ENCODE measurements at places on chromosomes 4 and X.

DNA sequence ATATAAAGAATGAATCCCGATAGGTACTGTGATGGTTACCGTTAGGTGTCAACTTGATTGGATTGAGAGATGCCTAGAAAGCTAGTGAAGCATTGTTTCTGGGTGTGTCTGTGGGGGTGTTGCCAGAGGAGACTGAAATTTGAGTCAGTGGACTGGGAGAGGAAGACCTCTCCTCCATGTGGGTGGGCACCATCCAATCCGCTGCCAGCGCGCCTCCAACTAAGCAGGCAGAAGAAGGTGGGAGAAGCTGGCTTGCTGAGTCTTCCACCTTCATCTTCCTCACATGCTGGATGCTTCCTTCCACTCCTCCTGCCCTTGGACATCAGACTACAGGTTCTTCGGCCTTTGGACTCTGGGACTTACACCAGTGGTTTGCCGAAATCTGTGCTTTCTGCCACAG is 40.1 kb downstream of the WFS1 start:
- DNase-seq, result no peak

- DNase-seq, result peak; percentile 88
Measured at GRCh38 chr4:186936496-186937375, 213.1 kb upstream of the FAT1 start.

GRCh38 chr4:153204247-153204671 is at the start of gene TRIM2:
TSS of gene TRIM2 (plus strand) at chr4:153204443. CDS start at chr4:153204531, 88 bp downstream.
- peak; percentile 75 for DNase-seq

DNA sequence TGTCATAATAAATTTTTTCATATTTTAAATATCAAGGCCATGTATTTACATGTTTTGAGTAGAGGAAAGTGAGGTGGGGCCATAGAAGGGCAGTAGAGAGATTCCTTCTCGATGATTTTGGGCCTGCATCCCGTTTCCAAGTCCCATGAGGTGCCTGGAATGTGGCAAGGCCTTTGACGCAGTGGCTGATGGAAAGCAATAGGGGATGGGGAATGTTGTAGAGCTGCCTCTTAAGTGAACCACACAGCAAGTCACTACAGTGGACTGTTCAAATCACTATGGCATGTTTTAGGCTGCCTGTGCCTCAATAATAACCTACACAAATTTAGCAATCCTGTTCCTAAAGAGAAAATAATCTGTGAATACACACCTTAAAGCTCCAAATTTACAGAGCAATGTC is 48.3 kb downstream of the ANXA5 start:
- peak; percentile 47 for DNase-seq

DNA sequence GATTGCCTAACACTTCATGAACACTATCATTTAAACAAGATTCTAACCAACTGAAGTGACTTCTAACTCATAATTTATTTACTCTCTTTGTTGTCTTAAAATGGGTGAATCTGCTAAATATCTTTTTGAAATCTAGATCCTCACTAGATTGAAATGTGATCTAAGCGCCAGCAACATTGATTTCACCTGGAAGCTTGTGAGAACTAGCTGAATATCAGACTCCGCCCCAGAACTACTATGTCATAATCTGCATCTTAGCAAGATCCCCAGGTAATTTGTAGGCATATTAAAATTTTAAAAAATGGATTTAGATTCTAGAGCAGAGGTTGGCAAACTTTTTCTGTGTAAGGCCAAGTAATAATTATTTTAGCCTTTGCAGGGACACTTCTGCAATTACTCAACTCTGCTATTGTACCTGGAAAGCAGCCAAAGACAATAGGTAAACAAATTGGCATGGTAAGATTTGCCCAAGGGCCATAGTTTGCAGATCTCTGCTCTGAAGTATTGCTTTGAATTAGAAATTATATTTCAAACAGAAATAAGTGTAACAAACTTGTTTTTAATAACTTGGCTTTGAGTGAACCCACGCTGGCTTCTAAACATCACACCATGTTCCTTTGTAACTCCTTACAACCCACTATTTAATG is 121.5 kb downstream of the REELD1 start:
- DNase-seq, result peak; percentile 32

GRCh38 chrX:38080808-38081207 is 74.5 kb downstream of the SYTL5 start:
- peak; percentile 24 for DNase-seq

DNA sequence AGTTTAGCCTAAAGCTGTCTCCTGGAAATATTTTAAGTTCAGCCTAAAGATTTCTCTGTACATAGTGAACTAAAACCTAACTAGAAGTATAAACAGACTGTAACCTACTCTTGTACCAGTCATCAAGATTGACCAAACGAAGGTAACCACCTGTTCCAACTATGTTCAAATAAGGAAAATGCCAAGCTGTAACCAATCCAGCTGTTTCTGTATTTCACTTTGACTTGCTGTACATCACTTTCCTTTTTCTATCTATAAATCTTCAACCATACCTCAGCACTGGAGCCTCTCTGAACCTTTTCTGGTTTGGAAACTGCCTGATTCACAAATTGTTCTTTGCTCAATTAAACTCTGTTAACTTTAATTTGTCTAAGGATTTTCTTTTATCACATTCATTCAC is 3.1 kb upstream of the CYSLTR1 start:
- DNase-seq, result no peak

- no peak for DNase-seq
Measured at GRCh38 chr4:151323667-151324066, 1.7 kb downstream of the SH3D19 start.
